Endodermal cell (in vitro differentiated cells): ENCODE measurements at places on chromosomes 1 and 21. TPM values are rescaled to one million over a fixed set of nuclear protein-coding genes. Genes with fewer than 3 reads are reported as not detected.

- H3K4me1 ChIP-seq: peaks cover 20% of the 10 kb centered on the region
- DNase-seq: no peak
- peak overlapping the region; percentile 55 for H3K4me3 ChIP-seq
- H3K36me3 ChIP-seq: peaks cover 73% of the 10 kb centered on the region
Measured at GRCh38 chr1:45516036-45516435, 5.6 kb downstream of the PRDX1 start.

- H3K27ac ChIP-seq: no peak overlapping the region
- H3K27me3 ChIP-seq: no peaks in the 10 kb centered on the region
- no peaks in the 10 kb centered on the region for H3K4me1 ChIP-seq
- H3K4me3 ChIP-seq: no peak overlapping the region
Measured at GRCh38 chr21:40931197-40931596, 84.2 kb upstream of the DSCAM start.

The KCND3 gene
- total RNA-seq: 0.07 and 0.13 TPM in 2 replicates

The GUCA2B gene
- total RNA-seq: not detected in 3 replicates

DNA sequence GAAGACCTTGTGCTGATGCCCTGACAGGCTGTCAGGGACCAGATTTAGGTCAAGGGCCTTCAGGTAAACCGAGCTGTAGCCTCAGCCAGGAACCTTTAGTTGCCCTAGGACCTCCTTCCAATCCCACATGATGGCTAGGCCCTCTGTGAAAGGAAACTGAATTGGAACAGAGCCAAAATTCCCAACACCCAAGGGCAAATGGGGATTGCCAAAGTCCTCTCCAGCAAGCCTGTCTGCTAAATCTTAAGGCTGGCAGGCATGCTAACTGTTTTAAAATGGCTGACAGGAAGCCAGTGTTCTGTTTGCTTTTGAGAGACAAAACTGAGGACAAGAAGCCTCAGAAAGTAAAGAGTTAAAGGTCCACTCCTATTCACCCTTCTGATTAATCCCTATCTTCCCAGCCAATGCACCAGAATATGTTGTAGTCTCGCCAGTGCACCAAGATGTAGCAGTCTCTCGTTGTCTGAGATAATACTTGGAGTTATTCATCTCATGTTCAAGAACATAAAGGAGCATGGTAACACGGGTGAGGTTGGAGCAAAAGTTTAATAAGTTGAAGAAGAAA is 35.1 kb downstream of the MSTO1 start:
- H3K4me1 ChIP-seq: no peaks in the 10 kb centered on the region
- no peak for DNase-seq
- no peaks in the 10 kb centered on the region for H3K27me3 ChIP-seq
- H3K36me3 ChIP-seq: no peaks in the 10 kb centered on the region
